ENCODE measurements at places on chromosomes 16 and 17.

DNA sequence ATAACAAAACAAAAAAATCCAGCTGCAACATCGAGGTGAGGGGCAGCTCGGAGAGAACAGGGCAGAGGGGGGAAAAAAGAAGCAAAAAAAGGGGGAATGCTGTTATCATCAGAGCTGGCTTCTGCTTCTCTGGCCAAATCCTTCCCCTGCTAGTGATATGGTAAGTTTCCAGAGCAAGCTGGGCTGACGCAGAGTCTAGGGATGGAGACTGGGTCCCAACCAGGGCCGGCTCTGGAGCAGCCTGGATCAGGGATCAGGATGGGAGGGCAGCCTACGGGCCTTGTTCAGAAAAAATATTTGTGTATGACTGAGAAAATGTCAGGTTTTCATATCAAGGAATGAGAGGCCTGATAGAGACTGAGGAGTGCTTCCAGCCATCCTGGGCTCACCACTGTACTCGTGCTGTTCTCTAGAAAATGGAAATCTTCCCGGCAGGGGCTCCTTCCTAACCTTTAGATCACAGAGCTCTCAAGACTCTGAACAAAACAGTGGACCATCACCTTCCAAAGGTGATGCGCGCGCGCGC is 726 bp upstream of the C1QTNF1 start:
- DNase-seq = no peak

DNA sequence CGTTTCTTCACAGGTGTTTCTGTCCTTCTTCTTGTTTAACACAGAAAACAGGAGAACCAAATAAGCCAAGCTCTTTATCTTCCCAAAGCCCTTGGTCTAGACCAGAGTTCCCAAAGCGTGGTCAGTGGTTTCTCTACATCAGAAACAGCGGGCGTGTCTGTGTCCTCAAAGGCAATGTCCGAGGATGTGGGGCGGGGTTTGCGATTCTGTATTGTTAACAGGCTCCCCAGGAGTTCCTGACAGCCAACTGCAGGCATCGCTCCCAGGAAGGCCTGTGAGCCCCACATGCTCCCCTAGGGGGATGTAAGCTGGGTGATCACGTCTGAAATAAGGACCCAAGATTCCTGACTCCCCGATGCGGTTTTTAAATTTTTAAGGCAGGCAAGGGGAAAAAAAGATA is 28.4 kb upstream of the SLC25A19 start:
- DNase-seq = no peak

GRCh38 chr16:85309656-85310587 is 197.7 kb upstream of the CIBAR2 start:
- DNase-seq = no peak

DNA sequence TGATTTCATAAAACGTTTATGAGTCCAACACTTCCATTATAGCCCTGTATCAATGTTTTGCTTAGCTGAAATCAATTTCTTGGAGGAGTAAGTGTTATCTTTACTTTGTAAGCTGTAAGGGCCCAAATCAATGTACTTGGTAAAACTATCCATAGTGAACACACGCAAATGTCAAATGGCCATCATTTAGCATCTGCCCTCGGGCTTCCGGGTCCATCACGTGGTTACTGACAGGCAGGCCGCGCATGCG is 687 bp upstream of the NARF start:
- peak; percentile 94 for DNase-seq

GRCh38 chr17:82019690-82020571 is 2.7 kb downstream of the CENPX start:
- peak; percentile 69 for DNase-seq

DNA sequence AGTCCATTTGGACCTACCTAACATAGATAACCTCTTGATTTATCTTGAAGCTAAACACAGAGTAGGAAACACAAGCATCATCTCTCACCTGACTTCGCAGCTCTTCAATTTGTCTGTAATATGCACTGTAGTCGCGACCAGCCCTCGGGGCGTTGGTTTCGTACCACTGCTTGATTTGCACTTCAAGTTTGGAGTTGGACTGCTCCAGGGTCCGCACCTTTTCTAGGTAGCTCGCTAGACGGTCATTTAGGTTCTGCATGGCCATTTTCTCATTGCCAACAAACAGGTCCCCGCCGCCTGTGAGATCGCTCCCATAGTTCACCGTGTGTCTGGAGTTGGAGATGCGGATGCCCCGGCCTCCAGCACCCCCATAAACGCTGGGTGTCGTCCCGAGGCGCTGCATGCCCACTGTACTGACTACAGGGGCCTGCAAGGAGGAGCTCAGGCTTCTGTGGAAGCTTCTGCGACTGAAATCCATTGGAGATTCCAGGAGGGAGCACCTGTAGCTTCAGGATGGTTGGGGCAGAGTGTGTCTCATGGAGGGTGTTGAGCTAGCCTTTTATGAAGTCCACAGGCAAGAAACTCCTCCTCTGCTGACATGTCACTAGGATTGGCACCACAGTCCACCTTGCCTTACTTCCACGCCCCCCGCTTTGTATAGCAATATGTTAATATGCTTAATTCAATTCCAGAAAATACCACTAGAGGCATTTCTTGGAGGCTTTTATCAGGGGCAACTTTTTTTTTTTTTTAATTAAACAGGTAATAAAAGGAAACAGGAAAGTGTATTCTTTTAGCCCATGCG is at the start of gene KRT20:
Gene KRT20 (minus strand): TSS at position 535 of the 805 bp plus-strand sequence. CDS start 57 bp downstream, at position 478.
- no peak for DNase-seq
